Left hindlimb (tissue), 1 donor: ENCODE measurements at places on chromosomes 3 and 15.

DNA sequence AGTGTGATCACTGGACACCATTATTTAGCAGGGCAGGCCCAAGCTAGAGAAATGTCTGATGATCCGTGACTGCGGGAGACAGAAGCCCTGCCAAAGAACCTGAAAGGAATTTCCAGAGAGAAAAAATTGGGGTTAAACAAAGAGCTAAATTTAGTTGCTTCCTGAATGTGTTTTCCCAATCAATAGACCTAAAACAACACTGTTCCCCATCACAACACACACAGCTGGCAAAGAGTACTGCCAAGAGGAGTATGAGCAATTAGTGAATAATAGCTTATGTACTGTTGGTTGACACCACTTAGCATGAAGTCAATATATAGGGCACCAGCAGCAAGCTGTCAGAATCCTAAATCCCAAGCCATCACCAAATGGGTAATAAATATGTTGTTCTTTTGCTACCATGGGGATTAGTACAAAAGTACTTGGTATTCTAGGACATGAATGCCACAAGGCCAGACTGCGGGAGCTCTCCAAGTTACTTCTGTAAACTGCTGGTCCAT is 35.7 kb downstream of the CLK3 start:
- DNase-seq, result no peak

DNA sequence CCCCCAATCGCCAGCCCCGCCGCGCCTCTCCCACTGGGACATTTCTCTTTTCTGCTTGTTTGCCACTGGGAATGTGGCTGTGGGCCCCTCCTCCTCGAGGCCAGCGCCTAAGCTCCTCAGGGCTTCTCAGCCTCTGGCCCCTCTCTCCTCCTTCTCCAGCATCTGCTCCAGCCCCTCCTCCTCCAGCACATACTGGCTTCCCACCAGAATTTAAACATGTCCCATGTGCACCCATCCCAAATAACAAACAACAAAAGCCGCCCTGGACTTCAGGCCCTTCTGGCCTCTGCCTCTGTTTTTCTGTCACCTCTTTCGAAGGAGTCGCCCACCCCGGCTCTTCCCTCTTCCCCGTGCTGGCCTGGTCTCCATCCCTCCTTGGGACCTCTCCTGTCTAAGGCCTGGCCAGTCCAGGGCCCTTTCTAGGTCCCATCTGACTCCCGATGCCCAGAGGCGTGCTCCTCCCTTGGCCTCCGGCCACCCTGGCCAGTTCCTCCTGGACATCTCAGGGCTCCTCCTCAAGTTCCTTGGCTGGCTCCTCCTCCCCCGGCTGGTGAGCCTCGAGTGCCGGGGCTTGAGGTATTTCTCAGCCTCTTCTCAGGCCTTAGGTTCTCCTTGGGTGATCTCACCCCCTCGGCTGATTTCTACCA is 94.6 kb upstream of the SLC6A6 start:
- no peak for DNase-seq

DNA sequence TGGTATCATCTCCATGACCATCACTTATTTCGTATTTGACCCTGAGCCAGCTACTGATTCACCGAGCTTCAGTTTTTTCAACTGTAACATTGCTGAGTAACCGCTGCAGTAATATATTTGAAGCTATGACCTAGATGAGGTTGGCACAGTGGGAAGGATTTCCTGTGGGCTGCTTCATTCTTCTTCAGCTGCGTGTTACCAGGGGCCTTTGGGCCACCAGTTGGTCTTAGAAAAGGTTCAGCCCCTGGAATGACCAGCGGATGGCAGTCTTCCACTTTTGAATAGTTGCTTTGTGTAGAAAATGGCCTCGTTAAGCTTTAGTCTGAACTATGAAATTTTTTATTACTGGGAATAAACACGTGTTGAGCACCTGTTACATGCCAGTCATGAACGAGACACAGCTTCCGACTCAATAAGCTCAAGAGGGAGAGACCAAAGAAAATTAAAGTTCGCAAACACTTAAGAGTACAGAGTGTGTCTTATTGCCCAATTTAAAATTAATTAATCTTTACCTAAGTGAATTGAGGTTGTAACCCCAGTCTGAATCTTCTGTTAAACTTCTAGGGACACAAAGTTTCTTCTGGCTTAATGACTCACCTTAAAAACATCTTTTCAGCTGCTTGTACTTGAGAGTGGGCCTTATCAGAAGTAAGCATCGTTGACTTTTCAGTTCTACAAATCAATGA is 57.6 kb upstream of the NR2E3 start:
- DNase-seq, result peak; percentile 78

- no peak for DNase-seq
Measured at GRCh38 chr15:67652586-67652985, 110.1 kb downstream of the MAP2K5 start.

DNA sequence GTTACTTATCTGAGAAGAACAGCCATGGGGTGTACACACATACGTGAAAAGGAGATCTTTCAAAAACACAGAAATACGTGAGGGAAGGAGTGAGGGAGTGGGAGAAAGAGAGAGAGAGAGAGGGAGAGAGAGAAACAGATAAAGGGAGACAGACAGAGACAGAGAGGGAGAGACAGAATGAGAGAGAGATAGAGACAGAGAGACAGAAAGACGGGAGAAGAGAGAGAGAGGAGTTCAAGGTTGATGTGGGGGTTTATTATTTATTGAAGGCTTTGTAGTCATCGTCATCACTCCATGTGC is 64.0 kb downstream of the CHST2 start:
- DNase-seq, result no peak

DNA sequence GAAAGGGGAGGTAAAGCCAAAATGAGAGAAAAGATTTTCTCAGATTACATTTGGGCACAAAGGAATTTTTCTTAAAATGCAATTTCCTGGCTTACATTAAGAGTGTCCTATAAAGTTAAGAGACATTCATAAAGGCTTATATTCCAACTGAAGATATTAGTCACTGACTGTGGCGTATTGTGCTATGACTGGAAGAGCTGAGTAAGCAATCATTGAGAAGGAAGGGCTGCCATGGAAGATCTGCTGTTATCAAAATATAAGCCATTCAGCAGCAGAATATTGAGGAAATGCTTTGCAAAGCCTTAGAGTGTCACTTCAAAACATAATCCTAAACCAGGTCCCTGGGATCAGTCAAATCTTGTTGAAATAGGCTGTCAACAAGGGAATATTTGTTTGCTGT is 593.9 kb downstream of the TUSC7 start:
- no peak for DNase-seq

- no peak for DNase-seq
Measured at GRCh38 chr3:76311941-76312340, 526.6 kb upstream of the ZNF717 start.

DNA sequence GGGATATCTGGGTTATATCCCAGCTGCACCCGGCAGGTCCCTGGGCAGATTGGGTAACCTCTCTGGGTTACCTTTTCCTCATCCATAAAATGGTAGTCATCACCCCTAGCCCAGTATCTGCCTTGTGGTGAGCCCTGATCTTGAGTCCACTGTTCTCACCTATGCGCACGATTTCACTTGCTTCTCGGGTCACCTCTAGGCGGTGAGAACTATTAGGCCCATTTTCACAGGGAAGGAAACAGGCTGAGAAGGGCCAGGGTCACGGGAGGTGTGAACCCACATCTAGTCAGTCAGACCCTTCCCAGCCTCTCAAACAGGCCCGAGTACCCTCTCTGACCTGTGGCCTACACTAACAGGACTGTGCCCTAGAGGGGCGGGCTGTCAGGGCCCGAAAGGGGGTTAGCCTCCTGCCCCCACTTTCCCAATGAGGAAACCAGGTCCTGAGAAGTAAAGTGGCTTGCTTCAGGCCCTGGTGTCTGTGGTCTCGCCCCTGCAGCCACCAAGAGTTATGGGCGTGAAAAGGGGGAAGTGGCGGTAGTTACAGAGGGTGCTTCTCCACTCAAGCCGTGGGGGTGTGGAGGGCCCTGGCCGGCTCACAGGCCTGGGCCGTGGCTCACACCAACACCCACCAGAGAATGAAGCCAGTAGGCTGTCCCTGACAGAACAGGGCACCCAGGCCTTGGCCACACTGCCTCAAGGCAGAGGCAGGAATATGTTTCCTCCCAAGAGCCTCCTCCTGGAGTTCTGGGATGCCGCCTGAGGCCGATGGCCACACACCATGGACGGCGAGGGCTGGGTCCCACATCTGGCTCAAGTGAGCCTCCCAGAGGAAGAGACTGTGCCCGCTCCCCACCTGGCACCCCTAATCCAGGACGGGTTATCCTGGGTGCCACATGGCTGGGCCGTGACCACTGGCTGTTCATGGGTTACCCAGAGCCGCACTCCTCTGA is 19.5 kb downstream of the PSTPIP1 start:
- DNase-seq, result peak; percentile 27

DNA sequence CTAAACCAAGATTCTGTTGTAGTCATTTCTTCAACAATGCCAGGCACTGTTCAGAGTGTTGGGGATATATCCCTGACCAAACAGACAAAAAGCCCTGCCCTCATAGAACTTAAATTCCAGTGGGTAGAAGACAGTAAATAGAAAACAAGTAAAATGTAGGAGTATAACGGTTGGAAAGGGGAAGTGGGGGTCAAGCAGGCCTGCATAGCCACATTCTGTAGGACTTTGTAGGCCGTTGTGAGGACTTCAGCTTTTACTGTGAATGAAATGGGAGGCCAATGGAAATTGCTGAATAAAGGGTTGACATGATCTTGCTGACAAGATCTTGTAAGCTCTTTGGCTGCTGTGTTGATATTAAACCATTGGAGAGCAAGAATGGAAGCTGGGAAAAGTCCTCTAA is 1.8 kb downstream of the MRPS11 start:
- DNase-seq, result no peak

DNA sequence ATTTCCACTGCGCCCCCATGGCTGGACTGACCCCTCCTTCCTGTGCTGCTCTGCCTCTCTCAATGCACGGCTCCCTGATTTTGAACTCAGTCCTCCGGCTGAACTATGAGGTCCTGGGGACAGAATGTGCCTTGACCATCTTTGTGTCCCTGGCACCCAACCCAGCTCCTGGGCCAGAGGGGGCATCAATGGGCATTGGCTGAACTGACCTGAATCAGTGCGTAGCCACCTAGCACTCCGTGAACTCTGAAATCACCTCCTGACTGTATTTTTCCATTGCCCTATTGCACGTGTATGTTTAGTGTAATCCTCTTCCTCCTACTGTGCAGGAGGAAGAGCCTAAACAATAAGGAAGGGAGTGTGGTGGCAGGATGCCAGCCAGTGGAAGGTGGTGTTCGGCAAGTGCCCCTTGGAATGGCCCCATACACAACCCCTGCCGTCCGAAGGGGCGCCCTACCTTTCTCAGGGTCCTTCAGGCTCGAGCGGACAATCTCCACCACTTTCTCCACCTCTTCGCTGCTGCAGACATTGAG is 33.5 kb downstream of the BDH1 start:
- no peak for DNase-seq

GRCh38 chr15:44009038-44009437 is 182.2 kb downstream of the WDR76 start:
- DNase-seq, result no peak

DNA sequence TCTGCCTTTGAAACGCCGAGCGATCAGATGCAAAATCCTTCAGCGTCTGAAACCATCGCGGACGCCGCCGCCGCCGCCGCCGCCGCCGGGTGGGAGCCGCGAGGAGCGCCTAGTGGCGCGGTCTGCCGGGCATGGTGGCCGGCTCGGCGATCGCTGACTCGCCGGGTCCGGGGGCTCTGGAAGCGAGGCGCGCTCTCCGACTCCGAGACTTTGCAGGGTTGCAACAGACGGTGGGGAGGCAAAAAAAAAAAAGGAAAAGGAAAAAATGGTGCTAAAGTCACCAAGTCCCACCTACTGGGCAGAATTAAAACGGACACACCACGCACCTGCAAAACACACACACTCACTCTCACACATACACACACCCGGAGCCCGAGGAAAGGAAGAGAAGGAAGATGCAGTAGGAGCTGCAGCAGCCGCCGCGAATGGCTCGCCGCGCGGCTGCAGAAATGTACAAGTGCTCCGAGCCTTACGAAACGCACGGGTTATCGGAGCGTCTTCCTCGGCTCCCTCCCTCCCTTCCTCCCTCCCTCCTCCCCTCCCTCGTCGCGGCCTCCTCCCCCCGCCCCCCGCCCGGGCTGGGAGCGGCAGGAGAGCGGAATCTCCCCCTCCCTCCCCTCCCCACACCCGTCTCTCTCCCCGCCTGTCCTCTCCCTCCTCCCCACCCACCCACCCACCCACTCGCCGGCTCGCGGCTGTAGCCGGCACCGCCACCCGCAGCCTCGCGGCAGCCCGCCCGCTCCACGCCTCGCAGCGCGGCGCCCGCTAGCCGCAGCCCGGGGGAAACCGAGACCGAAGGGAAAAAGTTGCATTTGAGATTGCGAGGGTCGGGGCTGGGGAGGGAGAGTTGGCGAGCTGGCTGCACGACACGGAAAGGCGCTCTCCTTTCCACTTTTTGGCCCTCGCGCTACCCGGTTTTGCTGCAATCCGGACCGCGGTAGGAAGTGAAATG is at the start of gene NTRK3:
Gene NTRK3 (minus strand): TSS at position 461 of the 952 bp plus-strand sequence. CDS start 586 bp downstream, outside the sequence.
- DNase-seq, result no peak

DNA sequence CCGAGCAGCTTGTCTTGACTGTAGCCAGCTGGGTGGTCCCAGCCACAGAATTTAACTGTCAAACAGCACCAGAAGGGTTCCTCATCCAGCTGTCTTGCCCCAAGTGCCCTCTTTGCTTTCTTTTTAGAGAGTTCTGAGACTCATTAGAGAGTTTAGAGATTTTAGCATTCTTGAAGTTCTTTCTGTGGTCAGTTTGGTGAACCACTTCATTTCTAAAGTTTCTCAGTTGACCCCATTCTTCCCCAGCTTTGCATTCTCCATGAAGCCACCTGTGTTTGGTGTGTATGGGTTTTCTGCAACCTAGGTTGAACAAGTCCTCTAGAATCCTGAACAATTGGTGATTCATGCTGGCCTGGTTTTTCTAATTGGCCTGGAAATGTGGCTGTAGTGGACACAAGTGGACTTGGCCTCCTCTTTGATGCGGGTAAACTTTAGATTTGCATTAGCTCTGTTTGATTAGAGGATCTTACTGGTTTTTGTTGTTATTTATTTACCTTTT is 33.7 kb downstream of the FLNB start:
- no peak for DNase-seq

DNA sequence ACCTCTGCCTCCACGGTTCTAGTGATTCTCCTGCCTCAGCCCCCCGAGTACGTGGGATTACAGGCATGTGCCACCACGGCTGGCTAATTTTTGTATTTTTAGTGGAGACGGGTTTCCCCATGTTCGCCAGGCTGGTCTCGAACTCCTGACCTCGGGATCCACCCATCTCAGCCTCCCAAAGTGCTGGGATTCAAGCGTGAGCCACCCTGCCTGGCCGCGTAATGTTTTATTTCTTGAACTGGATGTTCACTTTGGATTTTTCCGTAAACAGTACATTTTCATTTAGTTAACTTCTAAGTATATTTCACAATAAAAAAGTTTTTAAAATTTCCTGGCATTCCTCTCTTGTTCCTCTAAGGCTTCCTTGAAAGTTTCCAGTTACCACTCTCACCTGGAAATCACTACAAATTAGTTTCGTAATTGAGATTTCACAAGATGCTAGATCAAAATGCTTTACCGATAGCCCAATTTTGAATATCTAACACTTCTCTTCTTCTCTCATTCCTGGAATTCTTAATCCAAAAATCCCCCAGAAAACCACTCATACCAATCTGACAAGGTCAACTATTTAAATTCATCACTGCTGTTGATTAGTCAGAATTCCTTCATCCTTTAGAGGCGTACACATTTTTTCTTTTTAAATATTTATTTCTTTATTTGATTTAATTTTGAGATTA is 44.7 kb upstream of the INO80 start:
- DNase-seq, result no peak
